CD8-positive, alpha-beta memory T cell (primary cell): ENCODE measurements at places on chromosomes 12 and 14.

DNA sequence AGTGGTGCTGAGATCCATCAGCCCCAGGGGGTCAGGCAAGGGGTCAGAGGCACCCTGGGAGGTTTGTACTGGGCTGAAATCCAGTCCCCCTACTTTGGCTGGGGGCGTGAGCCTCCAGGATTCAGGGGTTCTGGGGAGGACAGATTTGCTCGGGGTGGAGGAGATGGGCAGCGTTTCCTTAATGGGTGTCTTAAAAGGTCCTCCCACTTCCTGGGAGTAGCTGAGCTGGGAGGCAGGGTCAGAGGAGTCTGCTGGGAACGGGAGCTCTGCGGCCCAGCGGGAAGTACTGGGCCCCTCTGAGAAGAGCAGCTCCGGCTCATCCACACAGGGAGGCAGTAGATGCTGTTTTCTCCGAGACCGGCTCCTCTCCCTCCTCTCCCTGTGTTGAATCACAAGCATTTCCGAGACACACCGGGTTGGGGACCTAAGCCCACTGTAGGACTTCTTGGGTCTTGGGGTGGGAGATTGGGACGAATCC is 2.1 kb upstream of the TEX52 start:
- H3K4me3 ChIP-seq = no peak overlapping the region
- DNase-seq = no peak
- no peak overlapping the region for H3K27ac ChIP-seq
- no peaks in the 10 kb centered on the region for H3K36me3 ChIP-seq

GRCh38 chr12:121288986-121289385 is 7.5 kb downstream of the CAMKK2 start:
- no peak overlapping the region for H3K27ac ChIP-seq
- H3K27me3 ChIP-seq = no peaks in the 10 kb centered on the region
- H3K4me1 ChIP-seq = no peaks in the 10 kb centered on the region
- H3K4me3 ChIP-seq = no peak overlapping the region
- no peaks in the 10 kb centered on the region for H3K36me3 ChIP-seq
- no peak for DNase-seq

DNA sequence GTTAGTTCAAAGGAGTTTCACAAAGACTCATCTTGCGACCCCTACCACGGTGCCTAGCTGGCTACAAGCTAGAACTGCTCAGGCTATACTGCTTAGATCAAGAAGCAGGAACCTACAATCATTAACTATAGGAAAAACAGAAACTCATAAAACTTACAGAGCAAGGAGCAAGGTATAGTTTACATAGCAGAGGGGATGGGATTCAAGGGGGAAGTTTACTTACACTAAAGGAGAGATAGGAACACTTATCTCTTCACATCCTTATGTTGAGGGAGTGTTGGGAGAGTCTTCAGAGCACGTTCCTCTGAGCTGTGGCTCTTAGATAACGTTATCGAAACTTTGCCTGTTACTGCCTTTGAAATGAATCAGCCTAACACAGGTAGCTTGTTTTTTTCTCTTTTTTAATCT is 58.1 kb downstream of the FSCB start:
- H3K4me3 ChIP-seq = no peak overlapping the region
- H3K36me3 ChIP-seq = no peaks in the 10 kb centered on the region
- no peaks in the 10 kb centered on the region for H3K27me3 ChIP-seq
- DNase-seq = no peak
- H3K27ac ChIP-seq = no peak overlapping the region
- H3K4me1 ChIP-seq = no peaks in the 10 kb centered on the region

DNA sequence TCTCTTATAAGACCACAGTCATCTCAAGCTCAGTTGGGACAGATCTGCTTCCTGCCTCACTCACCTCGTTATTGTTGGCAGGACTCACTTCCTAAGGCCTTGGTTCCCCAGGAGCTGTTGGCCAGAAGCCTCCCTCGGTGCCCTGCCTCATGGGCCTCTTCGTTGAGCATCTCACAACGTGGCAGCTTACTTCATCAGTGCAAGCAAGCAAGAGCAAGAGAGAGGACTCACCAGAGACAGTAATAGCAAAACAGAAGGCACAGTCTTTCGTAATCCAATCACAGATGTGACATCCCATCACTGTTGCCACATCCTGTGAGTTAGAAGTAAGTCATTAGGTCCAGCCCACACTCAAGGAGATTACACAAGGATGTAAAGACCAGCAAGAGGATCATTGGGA is 5.1 kb upstream of the NUMB start:
- peaks cover 3% of the 10 kb centered on the region for H3K4me1 ChIP-seq
- no peak overlapping the region for H3K27ac ChIP-seq
- no peak for DNase-seq
- H3K4me3 ChIP-seq = no peak overlapping the region

DNA sequence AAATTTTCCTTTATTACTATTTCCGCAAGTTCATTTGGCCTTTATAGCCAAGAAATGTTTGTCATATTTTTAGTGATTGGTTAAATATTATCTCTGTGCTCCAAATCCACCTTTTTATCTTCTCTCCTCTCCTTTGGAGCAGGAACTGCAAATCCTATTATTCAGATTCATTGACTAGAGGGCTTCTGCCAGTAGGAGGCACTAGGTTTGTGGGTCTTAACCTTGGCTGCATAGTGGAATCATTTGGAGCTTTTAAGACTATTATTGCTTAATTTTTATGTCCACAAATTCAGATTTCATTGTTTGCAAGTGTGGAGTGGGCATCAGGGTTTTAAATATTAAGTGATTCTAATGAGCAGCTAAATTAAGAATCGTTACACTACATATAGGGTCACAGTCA is 75.3 kb upstream of the SYT10 start:
- H3K27me3 ChIP-seq = no peaks in the 10 kb centered on the region
- no peak for DNase-seq
- no peaks in the 10 kb centered on the region for H3K4me1 ChIP-seq
- no peaks in the 10 kb centered on the region for H3K36me3 ChIP-seq
- H3K4me3 ChIP-seq = no peak overlapping the region

DNA sequence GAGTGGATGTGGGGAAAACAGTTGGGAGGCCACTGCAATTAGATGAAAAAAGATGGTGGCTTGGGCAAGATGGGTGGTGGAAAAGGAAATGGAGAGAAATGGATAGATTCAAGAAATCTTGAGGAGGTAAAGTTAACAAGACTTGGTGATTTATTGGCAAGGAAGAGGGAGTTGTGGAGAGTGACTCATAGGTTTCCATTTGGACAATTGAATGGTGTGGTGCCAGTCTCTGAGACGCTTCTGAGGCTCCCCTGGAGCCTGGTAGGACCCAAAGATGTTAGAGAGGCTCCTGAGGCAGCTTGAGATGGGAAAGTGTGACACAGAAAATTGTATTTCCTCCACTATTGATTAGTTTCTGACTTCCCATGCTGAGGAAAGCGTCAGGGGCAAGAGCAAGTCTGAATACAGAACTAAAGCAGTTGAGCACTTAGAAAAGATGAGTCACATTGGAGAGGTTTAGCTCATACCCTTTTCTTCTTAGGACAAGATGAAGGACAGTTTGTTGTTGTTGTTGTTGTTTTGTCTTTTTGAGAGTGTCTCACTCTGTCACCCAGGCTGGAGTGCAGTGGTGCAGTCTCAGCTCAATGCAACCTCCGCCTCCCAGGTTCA is 4.5 kb downstream of the PRPF40B start:
- H3K27ac ChIP-seq = no peak overlapping the region
- H3K4me3 ChIP-seq = no peak overlapping the region
- DNase-seq = no peak
- no peaks in the 10 kb centered on the region for H3K36me3 ChIP-seq
- H3K27me3 ChIP-seq = no peaks in the 10 kb centered on the region

DNA sequence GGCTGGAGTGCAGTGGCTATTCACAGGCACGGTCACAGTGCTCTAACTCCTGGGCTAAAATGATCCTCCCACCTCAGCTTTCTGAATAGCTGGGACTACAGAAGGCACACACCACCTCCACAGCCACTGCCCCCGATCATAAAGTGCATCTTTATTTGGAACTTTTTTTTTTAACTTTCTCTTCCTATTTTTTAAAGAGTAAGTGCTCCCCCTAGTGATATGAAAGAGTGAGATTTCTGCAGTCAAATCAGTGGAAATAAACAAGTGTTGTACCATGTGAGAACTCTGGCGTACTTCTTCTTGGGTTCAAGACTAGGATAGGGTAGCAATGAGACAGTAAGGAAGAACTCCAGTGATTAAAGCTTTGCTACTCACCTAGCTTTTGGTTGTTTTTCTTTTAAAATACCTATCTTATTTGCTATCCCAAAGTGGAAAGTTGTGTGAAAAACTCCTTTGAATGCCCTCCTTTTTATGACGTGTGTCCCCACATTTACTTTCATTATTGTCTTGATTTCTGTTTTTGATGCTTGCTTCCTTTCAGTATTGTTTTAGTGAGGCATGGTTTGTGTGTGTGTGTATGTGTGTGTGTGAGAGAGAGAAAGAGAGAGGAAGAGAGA is 6.6 kb downstream of the PPP4R4 start:
- no peak overlapping the region for H3K4me3 ChIP-seq
- no peaks in the 10 kb centered on the region for H3K27me3 ChIP-seq
- DNase-seq = no peak
- H3K4me1 ChIP-seq = no peaks in the 10 kb centered on the region

DNA sequence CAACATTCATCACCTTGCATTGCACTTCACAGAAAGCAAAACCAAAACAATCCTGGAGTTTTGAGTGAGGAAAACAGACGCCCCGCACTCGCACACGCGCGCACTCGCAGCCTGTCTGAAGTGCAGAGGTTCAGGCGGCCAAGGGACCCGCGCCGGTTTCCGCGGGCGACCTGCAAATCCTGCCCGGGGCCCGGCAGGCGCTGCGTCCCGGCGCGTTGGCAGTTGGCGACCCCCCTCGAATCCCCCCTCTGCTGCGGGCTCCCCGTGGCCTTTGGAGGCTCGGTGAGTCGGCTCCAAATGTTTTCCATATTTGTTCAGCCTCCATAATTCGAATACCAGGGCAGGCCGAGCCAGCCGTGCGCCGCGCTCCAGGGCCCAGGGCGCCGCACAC is at the start of gene SSPN:
SSPN (plus strand) TSS at position 324 of the 391 bp plus-strand sequence. CDS start 100 bp downstream, outside the sequence.
- H3K36me3 ChIP-seq = no peaks in the 10 kb centered on the region
- H3K4me1 ChIP-seq = no peaks in the 10 kb centered on the region
- H3K4me3 ChIP-seq = no peak within 1 kb of the TSS
- H3K27me3 ChIP-seq = peaks cover 4% of the 10 kb centered on the region
- H3K27ac ChIP-seq = no peak within 1 kb of the TSS
